ENCODE measurements at places on chromosomes 13 and 19.

DNA sequence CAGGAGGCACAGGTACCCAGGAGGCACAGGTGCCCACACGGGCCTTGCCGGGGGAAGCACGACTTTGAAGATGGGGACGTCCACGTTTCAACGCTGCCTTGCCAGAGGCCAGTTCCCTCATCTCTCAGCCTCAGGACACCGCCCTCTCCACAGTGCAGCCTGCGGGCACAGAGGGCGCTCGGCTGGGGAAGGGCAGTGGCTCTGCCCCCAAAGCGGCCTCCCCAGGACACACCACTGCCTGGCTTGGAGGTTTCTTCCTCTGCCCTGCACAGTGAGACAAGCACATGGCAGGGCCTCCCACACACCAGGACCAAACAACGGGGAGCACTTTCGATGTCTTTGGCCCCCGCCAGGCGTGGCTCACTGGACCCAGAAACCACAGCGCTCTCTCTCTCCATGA lies 73.0 kb downstream of the RASA3 start:
- no peak for DNase-seq

DNA sequence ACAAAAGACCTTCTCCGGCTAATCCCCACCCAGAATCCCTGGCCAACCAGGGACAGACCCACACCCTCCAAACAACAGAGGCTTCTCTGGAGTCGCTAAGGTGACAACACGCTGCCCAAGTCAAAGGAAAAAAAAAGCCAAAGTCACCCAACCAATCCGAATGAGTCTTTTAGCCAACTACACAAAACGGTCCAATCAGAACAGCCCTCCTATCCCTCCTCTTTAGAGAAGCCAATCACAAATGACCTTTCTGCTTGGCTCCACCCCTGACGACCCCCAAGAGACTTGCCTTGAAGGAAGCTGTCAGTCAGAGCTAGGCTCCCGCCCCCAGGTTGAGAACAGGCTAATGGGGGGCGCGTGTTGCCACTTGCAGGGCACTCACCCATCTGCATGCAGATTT lies 6.6 kb upstream of the FBXW9 start:
- no peak for DNase-seq

DNA sequence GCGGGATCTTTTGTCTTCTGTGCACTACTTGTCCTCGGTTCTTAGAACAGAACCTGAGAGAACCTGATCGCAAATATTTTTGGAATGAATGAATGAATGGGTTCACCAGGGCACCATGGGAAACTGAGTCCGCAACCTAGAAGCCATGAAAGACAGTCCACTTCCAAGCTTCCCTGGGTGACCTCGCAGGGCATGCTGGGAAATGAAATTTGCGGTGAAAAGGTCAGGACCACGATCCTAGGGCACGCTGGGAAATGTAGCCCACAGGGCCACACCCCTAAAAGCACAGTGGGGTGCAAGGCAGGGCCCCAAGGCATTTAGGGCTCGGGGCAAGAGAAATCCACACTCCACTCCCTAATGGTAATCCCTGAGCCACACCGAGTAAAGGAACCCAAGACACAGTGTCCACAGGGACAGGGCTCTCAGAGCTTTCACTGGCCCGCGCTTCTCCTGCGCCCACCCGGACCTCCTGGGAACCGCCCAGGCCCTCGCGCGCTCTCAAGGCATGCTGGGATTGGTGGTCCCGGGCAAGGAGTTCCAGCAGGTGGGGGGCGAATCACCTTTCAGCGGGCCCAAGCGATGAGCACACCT lies 1.1 kb upstream of the PPP1R12C start:
- no peak for DNase-seq

GRCh38 chr13:45101327-45102018 lies 18.8 kb upstream of the GTF2F2 start:
- no peak for DNase-seq

- DNase-seq: no peak
These were observed 8.8 kb downstream of the SPPL2B start for GRCh38 chr19:2337329-2337707.

DNA sequence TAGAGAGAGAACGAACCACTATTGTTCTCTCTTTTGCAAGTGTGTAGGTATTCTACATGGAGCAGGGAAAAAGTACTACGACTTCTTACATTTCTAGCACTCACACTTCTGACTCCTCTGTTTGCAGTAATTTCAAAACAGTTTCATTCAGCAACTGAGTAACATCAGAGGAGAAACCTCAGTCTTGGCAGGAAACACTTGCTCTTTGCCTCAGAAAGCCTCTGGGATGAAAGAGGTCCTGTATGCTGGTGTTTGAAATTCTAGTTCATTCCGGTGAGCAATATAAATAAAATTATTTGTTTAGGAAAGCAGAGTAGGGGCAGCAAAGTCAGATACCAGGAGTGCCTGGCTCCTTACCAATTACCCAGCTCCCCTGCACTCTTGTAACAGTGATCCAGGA lies 595.5 kb downstream of the TBC1D4 start:
- no peak for DNase-seq

GRCh38 chr19:39410017-39410830 lies 2.2 kb upstream of the PLEKHG2 start:
- no peak for DNase-seq

GRCh38 chr13:105291987-105292386 lies 1243.5 kb downstream of the EFNB2 start:
- DNase-seq: no peak

DNA sequence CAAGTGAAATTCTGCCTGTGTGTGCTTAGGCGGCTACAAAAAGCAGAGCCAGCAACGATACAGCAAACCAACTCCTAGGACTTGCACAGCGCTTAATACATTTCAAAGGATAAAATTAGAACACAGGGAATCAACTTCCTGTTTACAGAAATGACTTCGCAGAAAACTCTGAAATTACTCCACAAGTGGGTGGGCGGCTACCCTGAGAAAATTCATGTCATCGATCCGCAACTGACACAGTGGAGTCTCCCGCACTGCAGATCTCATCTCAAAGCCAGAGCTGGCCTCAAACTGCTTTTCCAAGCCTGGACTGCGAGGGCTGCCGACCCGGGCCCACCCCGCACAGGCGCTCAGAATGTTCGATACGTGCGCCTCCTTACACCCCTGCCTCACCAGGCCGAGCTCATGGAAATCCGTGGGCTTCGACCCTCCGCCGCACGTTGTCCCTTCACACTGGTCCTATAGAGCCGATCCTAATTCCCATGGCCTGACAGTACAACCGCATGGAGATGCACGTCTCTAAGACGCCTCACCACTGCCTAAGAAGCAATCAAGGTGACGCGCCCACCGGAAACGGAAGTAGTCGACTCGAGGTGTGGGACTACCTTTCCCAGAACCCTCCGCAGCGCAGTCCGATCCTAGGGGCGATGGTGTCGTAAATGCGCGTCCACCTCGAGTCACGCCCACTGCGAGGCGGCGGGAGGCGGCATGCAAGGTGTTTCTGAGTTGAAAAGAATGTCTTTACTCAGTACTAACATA lies at the start of gene ZNF229:
TSS of gene ZNF229 (minus strand) at position 557 of the 759 bp plus-strand sequence. CDS start 5,625 bp downstream, outside the sequence.
- peak; percentile 78 for DNase-seq

- no peak for DNase-seq
These were observed 41.2 kb upstream of the USPL1 start for GRCh38 chr13:30576528-30576927.
